Mesothelial cell of epicardium (in vitro differentiated cells): ENCODE measurements at places on chromosomes 13 and 19. TPM values are rescaled to one million over a fixed set of nuclear protein-coding genes. Genes with fewer than 3 reads are reported as not detected.
A peak's percentile ranks its signal among the peaks of the same experiment; 100 is the strongest.

Gene ZNF772
- 13.8 to 15.5 TPM (median 14.0 TPM) in 3 replicates for total RNA-seq

Gene ODAD3
- 0.95 to 1.7 TPM (median 1.4 TPM) in 3 replicates for total RNA-seq

- DNase-seq, result no peak
These were observed 35.2 kb downstream of the MBNL2 start for GRCh38 chr13:97257228-97257755.

GRCh38 chr19:18097993-18098890 lies 664 bp downstream of the MAST3 start:
- no peak for DNase-seq

Gene KLK15
- total RNA-seq, result not detected in 3 replicates

GRCh38 chr13:21316376-21316775 lies 139.9 kb downstream of the MRPL57 start:
- DNase-seq, result no peak

GRCh38 chr13:74070513-74070912 lies 63.7 kb downstream of the KLF12 start:
- no peak for DNase-seq

Gene SBSN
- 0.32 to 0.49 TPM (median 0.47 TPM) in 3 replicates for total RNA-seq

Gene ARMC6
- 25.5 to 28.2 TPM (median 25.8 TPM) in 3 replicates for total RNA-seq

DNA sequence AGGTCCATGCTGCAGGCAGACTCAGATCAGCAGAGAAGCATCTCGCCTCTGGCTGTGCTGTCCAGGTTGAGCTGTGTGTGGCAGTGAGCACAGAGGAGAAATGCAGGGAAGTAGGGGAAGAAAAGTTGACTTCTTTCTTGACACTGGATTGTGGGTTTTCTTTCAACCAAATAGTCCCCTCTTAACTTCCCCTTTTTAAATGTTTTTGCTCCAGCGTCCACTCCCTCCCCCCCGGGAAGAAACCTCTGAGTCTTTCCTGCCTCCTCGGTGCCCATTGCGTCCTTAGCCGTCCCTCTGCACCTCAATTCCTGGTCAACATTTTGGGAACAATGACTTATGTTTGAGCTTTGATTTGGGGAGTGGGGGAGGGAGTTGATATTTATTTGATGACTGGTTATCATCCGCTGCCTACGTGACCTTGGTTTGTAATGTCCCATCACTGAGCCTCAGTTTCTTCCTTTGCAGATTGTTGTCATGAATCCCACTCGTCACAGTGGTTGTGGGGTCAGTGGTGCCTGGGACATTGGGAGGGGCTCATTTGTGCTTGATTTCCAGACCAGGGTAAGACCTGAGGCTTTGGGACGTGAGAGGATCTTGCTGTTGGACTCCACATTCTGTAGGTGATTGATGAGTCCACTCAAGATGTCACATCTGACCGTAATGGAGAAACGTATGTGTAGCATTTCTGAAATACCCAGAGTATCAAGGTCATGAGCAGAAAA lies at the start of gene LILRB2:
TSS of gene LILRB2 (minus strand) at position 104 of the 722 bp plus-strand sequence. CDS start 614 bp downstream, outside the sequence.
- DNase-seq, result no peak

DNA sequence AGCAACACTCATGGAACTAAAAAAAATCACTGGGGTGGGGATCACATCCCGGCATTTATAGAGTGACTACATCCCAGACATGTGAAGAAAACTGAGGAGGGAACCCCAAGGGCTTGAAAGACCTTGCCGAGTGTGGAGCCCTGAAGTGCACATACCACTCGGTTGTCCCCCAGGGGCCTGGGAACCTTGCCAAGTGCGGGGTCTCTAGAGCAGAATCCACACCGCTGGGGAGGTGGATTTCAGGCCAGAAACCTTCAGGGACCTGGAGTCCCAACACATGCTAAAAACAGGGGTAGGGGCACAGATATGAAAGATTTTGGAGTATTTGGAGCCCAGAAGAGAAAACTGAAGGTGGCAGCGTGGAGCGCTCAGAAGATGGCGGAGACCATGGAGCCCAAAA lies 35.2 kb downstream of the ERICH4 start:
- no peak for DNase-seq

Gene GPR183
- total RNA-seq, result 0.14 to 0.25 TPM (median 0.16 TPM) in 3 replicates

Gene P2RY11
- 30.8 to 33.6 TPM (median 31.2 TPM) in 3 replicates for total RNA-seq

Gene DCT
- total RNA-seq, result 0.04 to 0.27 TPM (median 0.18 TPM) in 3 replicates

- DNase-seq, result peak; percentile 62
These were observed at the start of gene ZNF844 for GRCh38 chr19:12064590-12065538. TSS of gene ZNF844 (plus strand) at chr19:12064731. CDS start at chr19:12064874, 143 bp downstream.

DNA sequence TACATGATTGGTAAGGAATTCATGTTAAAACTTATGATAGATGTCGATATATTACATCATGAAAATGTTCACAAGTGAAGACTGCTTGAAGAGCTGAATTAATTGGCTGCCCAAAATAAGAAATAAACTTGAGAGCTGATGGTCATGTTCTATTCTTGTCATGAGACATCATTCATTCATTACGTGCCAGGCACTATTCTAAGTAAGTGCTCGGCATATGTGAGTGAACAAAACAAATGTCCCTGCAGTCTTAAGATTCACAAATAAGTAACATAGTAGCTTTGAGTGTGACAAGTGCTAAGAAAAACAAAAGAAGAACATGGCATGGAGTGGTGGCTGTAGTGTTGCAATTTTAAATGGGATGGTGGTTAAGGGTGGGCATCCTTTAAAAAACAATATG lies 329.3 kb downstream of the SUCLA2 start:
- no peak for DNase-seq

Gene NCR1
- total RNA-seq, result not detected in 3 replicates

GRCh38 chr13:54347531-54347930 lies 1318.9 kb downstream of the OLFM4 start:
- no peak for DNase-seq

DNA sequence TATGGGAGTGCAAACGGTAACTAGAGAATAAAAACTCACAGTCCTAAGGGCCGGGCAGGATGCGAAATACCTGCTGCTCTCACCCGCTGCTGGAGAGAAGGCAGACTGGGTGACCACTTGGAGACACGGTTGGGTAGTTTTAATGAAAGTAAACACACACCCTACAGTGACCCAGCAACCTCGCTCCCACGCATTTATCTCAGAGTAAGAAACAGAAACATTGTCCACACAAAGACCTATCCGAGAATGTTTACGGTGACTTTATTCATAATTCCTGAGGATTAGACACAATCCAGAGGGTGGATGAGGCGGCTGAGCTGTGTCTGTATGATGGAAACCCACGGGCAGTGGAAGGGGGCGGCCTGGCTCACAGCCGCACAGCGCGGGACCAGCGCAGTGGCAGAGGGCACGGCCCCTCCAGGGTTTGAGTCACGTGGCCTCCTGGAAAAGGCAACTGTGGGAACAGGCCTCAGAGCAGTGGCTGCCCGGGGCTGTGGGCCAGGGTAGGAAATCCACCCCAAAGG lies 73.5 kb upstream of the C13orf46 start:
- no peak for DNase-seq

Gene CCDC169
- total RNA-seq, result 3.7 to 5.3 TPM (median 4.7 TPM) in 3 replicates

DNA sequence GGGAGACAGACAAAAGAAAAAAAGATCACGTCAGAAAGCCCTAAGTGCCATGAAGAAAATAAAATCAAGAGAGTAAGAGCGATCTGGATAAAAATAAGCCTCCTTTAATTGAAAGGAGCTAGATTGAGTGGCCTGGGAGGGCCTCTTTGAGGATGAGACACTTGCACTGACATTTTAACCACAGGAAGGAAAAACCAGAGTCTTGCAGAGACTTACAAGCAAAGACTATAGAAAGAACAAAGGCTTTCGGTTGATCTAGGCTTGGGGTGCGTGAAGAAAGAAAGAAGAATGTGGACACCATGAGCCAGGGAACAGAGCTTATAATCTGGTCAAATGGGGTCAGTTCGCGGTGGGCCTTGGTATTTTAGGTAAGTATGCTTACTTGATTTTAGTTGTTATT lies 342.7 kb downstream of the COG6 start:
- no peak for DNase-seq

DNA sequence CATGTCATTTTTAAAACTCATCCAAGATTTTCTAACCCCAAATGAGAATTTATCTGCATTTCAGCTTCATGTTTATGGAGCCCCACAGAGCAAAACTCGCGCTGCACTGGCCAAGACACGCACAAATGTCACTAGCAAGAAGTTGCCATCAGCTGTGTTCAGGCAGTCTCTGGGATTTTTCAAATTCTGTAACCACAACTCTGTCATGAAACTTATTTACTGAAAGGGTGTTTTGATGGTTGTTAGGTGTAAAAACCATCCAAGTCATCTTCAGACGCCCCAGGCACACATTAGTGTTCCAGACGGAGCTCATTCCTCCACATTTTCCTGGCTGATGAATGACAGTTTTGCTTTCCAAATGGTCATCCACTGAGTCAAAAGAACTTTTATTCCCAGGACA lies 63.4 kb downstream of the SLC7A1 start:
- no peak for DNase-seq

GRCh38 chr13:66139701-66140100 lies 1090.4 kb downstream of the PCDH9 start:
- DNase-seq, result no peak

GRCh38 chr19:11355160-11356073 lies at the start of gene PLPPR2:
TSS of gene PLPPR2 (plus strand) at chr19:11355432. CDS start at chr19:11357674, 2,242 bp downstream.
- peak; percentile 83 for DNase-seq

Gene CAPN12
- 6.1 to 6.8 TPM (median 6.7 TPM) in 3 replicates for total RNA-seq

Gene NUDT15
- total RNA-seq, result 10.4 to 10.8 TPM (median 10.6 TPM) in 3 replicates

DNA sequence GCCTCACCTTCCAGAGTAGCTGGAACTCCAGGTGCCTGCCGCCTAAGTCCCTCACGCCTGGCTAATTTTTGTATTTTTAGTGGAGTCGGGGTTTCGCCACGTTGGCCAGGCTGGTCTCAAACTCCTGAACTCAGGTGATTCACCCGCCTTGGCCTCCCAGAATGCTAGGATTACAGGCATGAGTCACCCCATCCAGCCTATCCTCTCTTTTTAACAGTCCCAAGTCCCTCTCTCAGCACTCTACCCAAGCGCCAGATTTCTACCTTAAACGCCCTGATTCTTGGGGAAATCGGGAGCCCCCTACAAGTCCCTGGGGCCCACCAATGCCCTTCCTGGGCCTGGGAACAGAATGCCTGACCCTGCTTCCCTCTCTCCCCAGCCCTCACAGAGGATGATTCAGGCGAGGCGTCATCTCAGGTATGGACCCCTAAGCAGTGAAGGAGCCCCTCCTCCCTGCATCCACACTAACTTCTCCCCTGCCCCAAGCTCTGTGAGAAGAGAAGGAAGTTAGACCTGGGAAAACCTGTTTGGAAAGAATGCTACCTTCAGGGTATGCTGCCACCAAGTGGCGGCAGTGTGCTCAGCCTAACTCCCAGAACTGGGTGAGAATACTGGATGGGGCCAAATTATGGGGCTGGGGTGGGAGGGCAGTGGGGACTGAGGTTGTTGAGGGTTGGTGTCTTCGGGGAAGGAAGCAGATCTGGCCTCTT lies 20.8 kb upstream of the EBI3 start:
- no peak for DNase-seq

- no peak for DNase-seq
These were observed 5.1 kb downstream of the DNMT1 start for GRCh38 chr19:10189616-10190015.

DNA sequence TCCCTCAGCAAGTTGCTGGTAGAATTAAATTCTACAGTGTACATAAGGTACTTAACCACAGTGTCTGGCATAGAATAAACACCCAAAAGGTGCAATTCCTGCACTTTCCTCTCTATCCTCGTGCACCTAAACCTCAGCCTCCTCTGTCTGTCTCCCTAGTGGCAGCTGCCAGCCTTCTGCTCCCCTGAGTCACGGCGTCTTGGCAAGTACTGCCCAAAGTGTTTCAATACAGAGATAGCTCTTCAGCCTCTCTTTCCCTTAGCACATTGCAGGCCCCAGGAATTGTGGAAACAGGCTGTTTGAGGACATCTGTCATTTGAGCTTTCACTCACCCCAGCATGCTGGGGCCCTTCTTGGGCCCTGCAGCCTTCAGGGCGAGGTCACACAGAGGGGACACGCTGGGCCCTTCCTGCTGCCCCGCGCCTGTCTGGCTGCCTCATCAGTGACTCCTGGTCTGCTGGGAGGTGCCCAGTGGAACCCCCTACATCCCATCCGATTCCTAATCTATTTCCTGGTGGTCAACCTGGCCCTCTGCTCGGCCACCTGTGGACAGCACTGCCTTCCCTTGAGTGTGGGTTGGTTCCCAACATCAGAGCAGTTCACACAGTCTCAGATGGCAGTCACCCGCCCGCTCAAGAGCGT lies 19.3 kb downstream of the COL4A2 start:
- no peak for DNase-seq

DNA sequence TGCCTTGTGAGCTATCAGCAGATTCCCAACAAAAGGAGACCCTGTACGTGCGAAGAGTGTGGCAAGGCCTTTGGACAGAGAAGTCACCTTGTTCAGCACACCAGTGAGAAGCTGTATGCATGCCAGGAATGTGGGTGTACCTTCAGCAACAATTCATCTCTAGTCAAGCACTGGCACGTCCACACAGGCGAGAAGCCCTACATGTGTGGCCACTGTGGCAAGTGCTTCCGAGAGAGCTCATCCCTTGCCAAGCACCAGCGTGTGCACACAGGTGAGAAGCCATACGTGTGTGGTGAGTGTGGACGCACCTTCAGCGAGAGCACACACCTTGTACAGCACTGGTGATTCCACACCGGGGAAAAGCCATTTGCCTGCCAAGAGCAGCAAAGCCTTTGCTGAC lies 7.6 kb upstream of the ZSCAN22 start:
- DNase-seq, result no peak

Gene DACH1
- 66.8 to 69.0 TPM (median 67.0 TPM) in 3 replicates for total RNA-seq

- no peak for DNase-seq
These were observed 60.3 kb downstream of the TNFRSF19 start for GRCh38 chr13:23630349-23631093.

- no peak for DNase-seq
These were observed 234.6 kb downstream of the FGF9 start for GRCh38 chr13:21905486-21905885.

- DNase-seq, result no peak
These were observed 752 bp downstream of the PDCD5 start for GRCh38 chr19:32581705-32582179.

DNA sequence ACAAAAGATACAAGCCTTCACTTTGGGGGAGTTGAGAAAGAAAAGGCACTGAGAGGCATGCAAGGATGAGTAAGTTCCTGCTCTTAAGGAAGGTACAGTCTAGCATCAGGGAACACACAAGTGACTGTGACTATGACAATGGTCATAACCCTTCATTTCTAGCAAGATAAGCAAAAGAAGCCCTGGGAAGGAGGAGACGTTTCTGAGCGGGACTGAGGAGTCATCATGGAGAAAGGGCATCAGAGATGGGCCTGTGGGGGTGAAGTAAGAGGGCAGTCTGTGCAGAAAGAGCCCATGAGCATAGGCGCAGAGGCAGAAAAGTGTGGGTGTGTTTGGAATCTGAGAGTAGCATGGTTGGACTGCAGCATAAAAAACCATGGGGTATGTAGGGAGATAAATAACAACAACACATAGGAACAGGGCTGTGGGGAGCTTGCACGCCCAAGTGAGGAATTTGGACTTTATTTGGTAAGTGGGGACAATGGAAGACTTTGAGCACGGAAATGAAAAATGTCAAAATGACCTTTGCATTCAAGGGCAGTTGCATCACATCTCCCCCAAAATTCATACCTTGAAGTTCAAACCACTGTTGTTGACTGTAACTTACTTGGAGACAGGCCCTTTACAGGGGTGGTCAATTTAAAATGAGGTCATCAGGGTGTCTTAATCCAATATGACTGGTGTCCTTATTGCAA lies 86.7 kb downstream of the MBNL2 start:
- DNase-seq, result no peak

GRCh38 chr13:43631106-43631505 lies 155.7 kb downstream of the ENOX1 start:
- no peak for DNase-seq

GRCh38 chr19:43700395-43701000 lies 15.4 kb upstream of the IRGC start:
- no peak for DNase-seq

Gene CYP2A6
- 0.27 to 0.40 TPM (median 0.34 TPM) in 3 replicates for total RNA-seq
